ENCODE measurements at places on chromosomes 2 and 18.

DNA sequence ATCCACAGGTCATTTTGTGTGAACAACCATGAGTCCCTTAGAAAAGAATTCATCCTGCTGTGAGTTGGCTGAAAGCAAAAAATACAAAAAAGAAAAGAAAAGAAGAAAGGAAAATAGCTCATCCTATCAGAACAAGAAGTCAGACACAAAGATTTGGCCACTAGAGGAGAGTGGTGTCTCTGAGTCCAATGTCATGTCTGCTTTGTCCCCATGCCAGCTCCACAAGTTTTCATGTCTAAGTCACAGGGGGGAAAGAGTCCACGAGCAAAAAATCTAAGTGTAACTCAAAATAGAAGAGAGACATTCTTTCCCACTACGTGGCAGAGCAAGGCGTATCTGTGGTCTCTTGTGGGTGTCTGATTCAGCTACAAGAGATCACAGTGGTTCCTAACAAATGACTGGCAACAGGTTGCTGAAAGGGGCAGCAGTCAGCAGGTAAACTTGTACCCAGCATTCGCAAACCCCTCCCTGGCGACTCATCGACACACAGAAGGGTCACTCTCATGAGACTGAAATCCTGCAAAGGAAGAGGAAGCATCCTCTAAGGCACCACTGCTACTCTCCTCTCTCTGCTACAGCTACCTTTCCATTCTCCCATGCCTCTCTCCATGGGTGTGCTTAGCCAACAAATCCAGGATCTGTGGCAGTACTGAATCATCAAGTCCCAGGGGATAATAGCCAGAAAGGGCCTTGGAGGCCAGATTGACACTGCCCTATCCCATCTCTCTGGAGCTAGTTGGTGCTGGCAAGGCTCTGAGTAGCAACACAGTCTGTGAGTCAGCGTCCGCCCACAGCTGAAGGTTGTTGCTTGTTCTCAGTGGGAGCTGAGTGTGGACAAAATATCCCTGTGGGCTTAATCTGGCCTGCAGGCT lies 123.0 kb upstream of the SLC39A10 start:
- DNase-seq = peak; percentile 93

GRCh38 chr2:8544171-8544785 lies 137.6 kb upstream of the ID2 start:
- no peak for DNase-seq

- DNase-seq = no peak
These were observed 99.7 kb upstream of the CELF4 start for GRCh38 chr18:37665346-37665745.

DNA sequence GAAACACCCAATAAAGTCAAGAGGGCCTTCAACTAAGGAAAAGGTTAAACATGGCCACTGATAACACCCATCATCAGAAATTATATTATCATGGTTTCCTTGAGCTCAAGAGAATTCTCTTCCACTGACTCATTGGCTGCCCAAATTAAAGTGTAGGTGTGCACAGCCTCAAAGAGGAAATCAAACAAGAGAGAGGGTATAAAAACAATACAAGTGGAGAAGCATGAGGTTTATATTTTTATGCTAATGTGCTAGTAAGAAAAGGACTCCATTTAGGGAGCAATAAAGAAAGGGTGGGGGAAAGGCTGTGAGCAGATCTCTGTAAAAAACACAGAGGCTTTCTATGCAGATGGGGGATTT lies 168.8 kb upstream of the VRK2 start:
- no peak for DNase-seq

GRCh38 chr2:152335016-152335725 lies at the start of gene FMNL2:
Gene FMNL2 (plus strand): TSS chr2:152335174.
- peak; percentile 57 for DNase-seq

GRCh38 chr2:224308272-224308911 lies 93.5 kb downstream of the FAM124B start:
- no peak for DNase-seq

DNA sequence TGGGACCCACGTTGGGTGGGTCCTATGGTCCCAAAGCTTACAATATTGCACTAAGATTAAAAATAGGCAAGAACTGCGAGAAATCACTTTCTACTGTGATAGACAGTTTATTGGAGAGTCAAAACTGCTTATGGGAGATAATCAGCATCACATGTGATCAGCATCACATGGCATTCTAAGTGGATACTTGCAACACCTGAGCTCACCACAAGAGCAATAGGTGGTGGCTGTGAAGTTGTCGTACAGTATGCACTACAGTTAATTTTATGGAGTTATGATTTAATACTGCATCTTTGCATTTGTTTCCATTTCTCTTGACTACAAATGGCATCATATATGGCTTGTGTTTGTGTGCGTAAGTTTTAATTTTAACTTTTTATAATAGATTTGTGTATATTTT lies 11.6 kb downstream of the PNO1 start:
- no peak for DNase-seq
